ENCODE measurements at places on chromosomes 2 and 18.

DNA sequence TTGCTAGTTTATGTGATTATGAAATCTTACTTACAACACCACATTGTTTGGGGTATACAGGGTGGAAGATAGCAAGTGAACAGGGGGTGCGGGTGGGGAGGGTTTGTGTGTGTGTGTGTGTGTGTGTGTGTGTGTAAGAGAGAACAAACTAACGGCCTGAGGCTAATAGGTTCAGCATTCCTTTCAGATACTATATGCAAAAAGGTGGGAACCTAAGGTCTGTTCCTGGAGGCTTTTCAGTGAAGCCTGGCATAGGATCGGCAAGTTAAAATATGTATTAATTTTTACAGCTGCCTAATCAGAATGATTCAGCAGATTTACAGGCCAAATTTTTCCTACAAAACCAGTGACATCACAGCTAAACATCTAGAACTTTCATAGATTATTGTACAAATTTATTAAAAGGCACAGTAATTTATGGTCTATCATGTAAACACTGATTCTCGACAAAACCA is 7.6 kb upstream of the SPDYA start:
- DNase-seq = no peak

DNA sequence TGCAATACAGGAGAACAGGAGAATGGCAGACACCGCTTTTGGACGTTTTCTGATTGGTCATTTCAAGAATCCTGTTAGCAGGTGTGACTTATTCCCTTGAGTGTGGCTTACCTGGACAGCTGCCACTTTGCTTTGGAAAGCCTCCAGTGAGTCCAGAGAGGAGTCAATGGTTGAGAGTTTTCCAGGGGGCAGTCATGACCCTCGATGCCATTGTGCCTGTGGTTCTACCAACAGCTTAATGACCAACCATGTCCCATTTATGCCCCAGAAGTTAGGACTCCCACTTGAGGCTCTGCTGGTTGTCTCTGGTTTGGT is 12.4 kb downstream of the IGFBP2 start:
- DNase-seq = no peak

DNA sequence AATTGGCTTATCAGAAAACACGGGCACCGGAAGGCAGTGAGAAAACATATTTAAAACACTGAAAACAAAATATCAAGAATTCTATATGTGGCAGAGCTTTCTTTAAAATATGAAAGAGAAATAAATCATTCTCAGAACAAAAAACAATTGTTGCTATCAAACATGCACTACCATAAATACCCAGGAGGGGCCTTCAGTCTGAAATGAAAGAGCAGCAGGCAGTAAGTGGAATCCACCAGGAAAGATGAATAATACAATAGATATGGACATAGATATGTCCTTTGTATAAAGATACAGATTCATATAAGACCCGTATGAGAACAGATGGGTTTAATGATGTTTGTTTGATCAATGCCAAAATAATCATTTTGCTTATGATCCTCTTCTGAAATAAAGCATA is 142.0 kb downstream of the TMEM18 start:
- no peak for DNase-seq

- DNase-seq = no peak
Measured at GRCh38 chr2:139946690-139947089, 1166.5 kb upstream of the NXPH2 start.

GRCh38 chr18:39946623-39947061 is 2008.4 kb upstream of the PIK3C3 start:
- DNase-seq = no peak

DNA sequence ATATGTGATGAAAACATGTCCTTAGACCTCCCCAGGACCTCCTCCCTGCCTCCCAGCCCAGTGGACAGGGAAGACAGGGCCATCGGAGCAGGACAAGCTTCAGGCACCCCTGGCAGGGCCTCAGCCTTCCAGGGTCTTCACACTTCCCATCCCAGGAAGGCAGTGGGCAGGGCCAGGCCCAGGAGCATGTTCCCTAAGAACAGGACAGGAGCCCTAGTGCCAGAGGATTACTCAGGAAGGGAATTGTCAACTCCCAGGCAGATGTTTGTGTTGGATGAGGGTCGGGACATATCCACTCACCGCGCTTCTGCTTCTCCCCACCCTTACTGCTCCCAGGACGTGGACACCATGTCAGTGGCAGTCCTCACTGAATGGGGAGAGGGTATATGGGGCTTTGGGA is 138.9 kb downstream of the TNS1 start:
- no peak for DNase-seq

- no peak for DNase-seq
Measured at GRCh38 chr18:23499291-23499781, 4.0 kb upstream of the RMC1 start.

- DNase-seq = no peak
Measured at GRCh38 chr2:27320958-27321543, 1.8 kb downstream of the MPV17 start.

GRCh38 chr2:319059-319600 is 31.2 kb upstream of the ALKAL2 start:
- peak; percentile 15 for DNase-seq

DNA sequence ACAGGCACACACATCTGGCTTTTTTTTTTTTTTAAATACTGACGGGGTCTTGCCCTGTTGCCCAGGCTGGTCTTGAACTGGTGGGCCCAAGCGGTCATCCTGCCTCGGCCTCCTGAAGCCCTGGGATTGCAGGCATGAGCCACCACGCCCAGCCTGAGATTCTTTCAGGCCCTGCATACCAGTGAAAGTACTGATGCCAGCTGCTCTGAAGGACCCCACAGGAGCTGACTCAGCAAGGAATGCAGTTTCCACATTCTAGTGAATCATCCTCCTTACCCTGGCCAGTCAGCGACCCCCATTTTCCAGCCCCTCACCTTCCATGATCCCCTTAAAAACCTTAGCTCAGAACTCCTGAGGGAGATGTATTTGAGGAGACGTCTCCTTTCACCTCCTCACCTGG is 5.8 kb upstream of the DTYMK start:
- no peak for DNase-seq

DNA sequence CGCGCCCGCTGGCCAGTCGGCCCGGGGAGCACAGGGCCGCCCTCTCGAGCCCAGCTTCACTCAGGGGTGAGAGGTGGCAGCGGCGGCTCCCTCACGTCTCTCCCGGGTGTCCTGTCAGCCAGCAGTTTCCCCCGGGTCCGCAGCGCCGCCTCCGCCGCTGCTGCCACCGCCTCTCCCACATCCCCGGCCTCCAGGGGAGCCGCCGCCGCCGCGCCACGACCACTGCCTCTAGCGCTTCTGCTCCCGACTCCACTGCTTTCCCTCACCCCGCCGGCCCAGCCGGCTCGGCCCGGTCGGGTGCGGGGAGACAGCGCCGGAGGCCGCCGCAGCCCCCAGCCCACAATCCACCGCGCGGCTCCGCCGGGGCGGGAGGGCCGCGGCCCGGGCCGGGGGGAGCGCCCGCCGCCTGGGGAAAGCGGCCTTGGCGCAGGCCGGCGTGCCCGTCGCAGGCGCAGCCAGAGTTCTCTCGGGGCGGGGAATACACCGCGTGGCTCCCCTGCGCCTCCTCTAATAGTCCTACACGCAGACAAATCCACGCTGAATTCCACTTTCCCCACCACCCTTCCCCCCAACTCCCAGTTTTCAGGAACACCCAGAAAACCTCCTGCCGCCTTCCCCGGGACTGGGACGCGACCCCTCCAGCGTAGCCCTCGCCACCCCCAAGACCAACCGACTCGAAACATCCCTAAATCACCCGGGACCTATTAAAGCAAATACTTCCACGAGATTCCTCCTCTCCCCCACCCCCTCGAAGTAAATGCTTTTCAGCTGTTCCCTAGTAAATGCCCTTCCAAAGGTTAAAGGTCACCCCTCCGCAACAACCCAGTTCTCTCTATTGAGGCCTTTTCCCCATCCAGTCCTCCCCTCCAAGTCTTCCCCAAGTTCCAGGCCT is at the start of gene VPS54:
Gene VPS54, minus strand, starts transcription at position 346 of the 892 bp plus-strand sequence. CDS start 35,429 bp downstream, outside the sequence.
- DNase-seq = peak; percentile 59

DNA sequence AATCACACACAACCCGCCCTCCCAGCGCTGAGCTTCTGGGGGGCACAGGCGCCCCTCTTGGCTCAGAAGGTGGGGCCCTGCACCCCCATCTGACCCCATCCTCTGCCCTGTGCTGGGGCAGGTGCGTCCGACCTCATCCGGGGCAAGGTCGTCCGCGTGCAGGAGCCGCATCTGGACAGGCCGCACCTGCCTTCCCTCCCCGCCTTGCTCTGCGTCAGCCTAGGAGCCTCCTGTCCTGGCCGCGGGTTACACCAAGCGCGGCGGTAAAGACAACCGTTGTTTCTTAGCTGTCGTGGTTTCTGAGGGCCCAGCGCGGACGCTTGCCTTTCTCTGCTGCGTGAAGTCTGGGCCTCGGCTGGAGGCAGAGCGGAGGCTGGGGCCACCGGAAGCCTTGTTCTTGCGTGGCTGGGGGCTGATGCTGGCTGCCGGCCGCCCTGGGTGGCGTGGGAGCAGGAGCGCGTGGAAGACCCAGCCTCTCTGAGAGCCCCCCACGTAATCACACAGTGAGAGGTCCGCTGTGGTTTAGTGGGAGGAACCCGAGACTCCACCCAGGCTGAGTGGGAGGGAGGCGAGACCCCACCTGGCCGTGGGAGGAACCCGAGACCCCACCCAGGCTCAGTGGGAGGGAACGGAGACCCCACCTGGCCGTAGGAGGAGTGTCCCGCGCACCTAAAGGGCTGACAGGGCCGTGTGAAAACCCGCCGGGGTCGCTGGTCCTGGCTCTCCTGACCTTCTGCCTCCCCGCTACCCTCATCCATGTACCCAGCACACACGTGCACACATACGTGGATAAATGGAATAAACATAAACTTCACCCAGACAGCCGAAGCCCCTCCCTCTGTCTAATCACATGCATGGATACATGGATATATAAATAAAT is 51.8 kb downstream of the KCNG2 start:
- DNase-seq = no peak

- no peak for DNase-seq
Measured at GRCh38 chr2:30958918-30959265, 151.6 kb upstream of the CAPN13 start.

- no peak for DNase-seq
Measured at GRCh38 chr2:27024188-27024587, 8.6 kb upstream of the TMEM214 start.

GRCh38 chr18:13266218-13267100 is 47.9 kb downstream of the LDLRAD4 start:
- peak; percentile 72 for DNase-seq

GRCh38 chr2:106161938-106162820 is 31.9 kb downstream of the UXS1 start:
- DNase-seq = no peak

DNA sequence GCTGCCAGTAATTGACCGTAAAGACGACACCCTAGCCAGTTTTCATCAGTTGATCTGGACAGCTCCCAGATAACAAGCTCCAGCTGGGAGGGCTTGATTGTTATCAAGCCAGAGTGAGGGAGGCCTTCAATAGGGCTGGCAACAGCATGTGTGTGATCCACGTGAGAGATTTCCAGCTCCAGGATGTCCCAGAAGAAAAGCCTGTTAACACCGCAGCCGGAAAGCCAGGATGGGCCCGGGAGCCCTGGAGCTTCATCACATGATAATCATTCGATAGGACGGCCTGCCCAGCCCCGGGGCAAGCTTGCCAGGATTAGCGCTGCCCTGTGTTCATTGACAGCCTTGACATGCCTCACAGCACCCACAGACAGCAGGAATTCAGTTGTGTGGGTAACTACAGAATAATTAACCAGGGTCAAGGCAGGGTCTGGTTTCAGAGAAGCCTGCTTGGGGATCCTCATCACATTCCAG is 182.5 kb downstream of the C1D start:
- DNase-seq = no peak

DNA sequence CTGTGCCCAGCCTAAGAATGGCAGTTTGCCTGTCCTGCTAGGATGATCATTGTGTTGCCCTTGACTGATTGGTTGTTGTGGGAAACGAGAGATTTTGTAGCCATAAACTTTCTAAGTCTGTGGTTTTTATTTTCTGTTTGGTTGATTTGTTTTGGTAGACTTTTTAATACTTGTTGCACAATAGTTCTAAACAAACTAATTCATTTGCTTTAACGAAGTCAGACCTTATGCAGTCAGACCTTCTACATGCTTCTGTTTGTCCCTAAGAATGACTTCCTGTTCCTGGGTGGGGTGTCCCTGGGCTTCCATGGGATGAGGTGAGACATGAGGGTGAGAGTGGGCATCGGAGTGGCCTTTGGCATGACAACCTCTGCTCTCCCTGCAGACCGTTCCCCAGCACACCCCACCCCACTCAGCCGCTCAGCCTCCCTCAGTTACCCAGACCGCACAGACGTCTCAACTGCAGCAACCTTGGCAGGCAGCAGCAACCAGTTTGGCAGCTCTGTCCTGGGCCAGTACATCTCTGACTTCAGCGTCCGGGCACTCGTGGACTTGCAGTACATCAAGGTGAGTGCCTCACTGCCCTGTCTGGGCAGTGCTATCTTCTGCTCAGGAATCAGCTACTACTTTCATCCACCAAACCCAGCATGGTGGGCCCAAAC is 7.8 kb upstream of the CNNM3 start:
- DNase-seq = no peak

DNA sequence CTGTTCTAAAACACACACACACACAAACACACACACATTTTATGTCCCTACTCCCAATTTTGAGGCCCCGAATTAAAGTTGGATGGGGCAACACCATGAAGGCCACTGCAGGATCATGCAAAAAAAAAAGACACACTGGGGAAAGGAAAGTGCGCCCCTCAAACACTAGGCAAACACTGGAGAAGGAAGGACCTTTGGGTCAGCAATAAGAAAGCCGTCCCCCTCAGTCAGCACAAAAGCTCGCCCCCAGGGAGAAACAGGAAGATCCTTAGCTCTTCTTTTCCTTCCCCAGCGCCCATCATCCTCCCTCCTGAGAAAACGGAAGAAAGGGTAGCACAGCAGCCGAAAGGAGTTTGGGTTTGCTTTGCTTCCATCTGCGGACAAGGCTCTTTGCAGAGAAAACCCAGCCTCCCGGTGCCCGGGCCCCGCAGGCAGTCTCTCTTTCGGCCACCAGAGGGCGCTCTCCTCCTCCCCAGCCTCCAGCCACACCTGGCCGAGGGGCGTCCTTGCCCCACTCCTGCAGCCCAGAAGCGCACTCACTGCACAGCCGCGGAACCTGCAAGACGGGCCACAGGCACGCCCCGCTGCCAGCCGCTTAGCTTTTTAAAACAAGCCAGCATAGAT is 248.5 kb downstream of the CDH20 start:
- peak; percentile 43 for DNase-seq

GRCh38 chr2:176821350-176821749 is 391.2 kb upstream of the HNRNPA3 start:
- no peak for DNase-seq

GRCh38 chr2:71833855-71834560 is 313.7 kb downstream of the CYP26B1 start:
- DNase-seq = no peak
